ENCODE measurements at places on chromosomes 11 and 22. TPM values are rescaled to one million over a fixed set of nuclear protein-coding genes. Genes with fewer than 3 reads are reported as not detected.

Gene GTSE1
- 3.4 TPM for total RNA-seq

Gene KRTAP5-7
- not detected for total RNA-seq

Gene PYGM
- 14.7 TPM for total RNA-seq

Gene MS4A3
- total RNA-seq, result 7.2 TPM

Gene ANKRD42
- total RNA-seq, result 25.8 TPM

Measured in umbilical cord (tissue), 2 donors.